NCI-H2171 treated with DMSO at 0.1 percent for 48 hours (cell line): ENCODE measurements at places on chromosomes 6 and 20.
A peak's percentile ranks its signal among the peaks of the same experiment; 100 is the strongest.

- no peak for DNase-seq
These were observed 81.7 kb upstream of the FOXP4 start for GRCh38 chr6:41464481-41464880.

DNA sequence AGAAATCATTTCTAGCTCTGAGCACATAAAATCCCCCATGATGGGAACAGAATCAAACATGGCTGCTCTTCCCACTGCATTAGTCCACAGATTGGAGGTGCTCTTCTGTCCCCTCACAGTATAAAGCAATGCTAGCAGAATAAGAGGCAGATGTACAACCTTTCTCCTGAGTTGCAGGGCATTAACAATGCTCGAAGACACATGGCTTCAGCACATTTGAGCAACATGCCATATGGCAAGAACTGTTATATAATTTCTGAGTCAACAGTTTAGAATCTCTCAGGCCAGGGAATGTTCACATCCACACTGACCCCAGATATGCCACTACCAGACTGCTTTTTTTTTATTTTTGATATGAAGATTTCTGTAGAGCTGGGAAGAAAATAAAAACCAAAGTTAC, 119.6 kb downstream of the KIF13A start:
- DNase-seq: peak; percentile 97

DNA sequence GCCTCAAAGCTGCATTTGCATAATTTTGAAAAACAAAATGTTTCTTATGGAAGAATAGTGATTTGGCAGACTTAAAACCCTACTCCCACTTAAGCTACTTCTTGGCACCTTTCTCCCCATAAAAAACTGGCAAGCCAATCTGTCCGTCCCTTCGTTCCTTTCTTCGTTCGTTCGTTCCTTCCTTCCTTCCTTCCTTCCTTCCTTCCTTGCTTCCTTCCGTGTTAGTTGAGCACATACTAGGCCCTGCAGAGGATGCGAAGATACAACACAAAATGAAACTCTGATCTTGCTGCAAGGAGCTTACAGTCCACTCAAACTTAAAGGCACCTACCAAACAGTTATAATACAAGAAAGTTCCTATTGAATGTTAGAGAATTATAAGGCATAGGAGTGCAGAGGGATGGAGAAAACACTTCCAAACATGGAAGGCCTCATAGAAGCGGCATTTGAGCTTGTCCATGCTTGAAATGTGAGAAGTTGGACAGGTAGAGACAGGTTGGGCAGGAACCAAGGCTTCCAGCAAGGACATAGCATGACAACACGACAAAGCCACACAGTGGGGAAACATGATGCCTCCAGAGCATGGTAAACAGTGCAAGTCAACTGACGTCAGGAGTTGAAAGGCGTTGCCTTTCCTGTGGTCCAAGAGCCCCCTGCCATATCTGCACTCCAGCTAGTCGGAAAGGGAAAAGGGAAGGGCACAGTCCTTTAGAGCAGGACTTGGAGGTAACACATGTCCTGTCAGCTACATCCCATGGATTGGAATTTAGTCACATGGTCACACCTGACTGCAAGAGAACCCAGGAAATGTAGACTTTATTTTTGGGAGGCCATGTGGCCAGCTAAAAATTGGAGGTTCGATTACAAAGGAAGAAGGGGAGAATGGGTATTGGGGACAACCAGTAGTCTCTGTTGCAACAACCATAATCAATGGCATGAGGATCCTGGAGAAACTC, 7.0 kb downstream of the PNPLA1 start:
- no peak for DNase-seq

DNA sequence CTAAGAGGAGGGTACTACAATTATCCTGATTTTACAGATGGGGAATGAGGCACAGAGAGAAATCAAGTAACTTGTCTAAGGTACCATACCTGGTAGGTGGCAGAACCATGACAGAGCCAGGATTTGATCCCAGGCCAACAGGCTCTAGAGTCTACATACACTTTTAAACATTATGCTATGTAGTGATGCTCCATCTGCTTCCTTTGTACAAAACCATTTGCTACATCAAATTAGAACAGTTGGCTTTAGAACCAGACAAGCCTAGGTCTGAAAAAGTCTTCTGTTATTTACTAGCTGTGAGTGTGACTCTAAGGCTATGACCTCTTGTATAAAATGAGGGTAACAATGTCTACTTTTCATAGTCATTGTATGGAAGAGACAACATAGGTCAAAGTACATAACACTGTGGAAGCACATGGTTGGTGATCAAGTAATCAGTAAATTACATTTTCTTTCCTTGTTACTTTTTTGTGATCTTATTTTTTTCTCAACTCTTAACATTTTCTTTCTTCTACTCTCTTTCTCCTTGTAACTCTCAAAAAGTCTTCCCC, 122.1 kb downstream of the PDSS2 start:
- DNase-seq: no peak

DNA sequence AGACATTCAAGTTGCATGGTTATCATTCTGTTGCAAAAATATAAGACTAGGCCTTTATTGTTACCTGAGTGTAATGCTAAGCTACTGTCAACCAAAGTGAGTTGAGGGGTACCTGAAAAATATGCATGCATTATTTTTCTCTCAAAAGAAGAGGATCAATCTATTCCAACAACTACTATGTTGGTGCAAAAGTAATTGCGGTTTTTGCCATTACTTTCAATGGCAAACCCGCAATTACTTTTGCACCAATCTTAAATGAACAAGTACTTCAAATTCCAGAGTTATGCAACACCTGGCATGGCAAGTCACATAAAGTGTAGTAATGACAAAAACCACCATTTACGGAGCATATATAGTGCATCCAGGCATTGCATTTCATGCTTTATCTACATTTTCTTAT, 307.0 kb upstream of the NOX3 start:
- no peak for DNase-seq

DNA sequence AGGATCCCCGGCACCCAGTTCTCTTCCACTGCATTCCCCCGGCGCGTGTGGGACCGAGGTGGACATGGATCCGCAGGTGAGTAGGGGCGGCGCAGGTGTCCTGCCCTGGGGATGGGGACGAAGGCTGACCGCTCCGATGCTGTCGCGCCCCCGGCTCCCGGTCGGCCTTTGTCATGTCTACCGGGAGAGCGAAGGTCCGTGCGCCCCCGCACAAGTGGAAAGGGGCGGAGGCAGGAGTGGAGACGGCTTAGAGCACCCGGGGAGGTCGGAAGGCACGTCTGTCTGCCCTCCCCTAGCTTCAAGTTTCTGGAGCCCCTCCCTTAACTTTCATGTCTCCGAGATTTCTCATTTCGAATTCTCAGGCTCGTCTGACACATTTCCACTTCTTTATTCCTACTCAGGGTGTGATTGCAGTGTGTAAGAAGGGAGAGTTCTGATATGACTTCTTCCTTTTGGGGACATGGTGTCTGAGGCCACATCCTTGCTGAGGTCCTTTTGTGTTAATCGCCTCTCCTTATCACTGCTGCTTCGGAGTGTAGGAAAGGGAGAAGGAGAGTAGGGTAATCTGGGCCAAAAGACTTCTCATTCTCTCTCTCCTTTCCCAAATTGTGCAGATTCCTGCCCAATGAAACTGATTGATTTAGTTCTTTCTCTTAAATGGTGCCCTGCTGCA, 435 bp downstream of the KIFC1 start:
- DNase-seq: peak; percentile 19

DNA sequence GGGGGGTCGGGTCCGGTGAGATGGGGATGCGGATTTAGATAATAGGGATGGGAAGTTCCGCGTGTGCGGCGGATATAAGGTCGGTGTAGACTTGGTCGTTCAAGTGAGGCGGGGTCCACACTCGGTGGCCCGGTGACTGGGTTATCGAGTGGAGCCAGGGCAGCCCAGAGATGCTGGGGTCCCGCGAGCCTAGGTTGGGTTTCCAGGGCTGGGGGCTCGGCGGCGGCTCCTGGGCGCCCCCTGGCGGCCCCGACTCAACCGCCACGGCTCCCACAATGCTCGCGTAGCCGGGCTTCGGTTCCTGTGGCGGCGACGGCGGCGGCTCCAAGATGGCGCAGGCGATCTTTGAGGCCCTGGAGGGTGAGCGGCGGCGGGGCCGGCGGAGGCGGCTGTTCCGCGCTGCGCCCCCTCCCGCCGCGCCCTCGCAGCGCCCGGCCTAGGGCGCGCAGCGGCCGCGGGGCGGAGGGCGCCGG, at the start of gene ZNF341:
TSS of gene ZNF341 (plus strand) at position 304 of the 473 bp plus-strand sequence. CDS start at position 330, 26 bp downstream.
- peak; percentile 96 for DNase-seq

- no peak for DNase-seq
These were observed 7.0 kb downstream of the PTPN1 start for GRCh38 chr20:50516935-50517816.

- DNase-seq: no peak
These were observed 28.2 kb downstream of the SLC12A5 start for GRCh38 chr20:46056970-46057855.

DNA sequence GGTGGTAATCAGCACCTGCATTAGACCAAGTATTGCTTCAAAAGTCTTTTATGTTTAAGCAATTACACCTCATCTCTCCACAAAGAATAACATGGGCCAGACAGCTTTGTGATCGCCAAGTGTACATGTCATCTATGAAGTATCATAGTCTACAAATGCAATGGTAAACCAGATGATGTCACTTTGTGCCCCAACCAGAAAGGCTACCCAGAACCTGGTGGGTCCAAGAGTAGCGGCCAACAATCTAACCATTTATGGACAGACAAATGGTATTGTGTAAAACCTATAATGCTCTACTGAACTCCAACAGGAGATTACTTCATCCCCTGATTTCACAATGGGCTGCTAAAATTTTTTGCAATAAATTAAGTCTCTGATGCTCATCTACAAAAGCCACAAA, 295.9 kb downstream of the GMDS start:
- DNase-seq: no peak

DNA sequence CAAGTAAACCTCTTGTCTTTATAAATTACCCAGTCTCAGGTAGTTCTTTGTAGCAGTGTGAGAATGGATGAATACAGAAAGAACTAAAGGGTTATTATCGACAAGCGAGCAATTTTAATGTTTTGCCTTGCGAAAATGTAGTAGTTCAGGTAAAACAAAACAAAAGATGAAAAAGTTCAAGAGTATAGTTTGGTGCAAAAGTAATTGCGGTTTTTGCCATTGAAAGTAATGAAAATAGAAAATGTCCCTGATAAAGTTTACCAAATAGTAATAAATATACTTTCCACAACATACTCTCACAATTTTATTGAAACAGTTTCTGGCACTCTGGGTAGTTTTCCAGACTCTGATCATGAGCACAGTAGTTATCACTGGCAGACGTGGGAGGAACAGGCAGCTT, 71.9 kb upstream of the SLC35B3 start:
- no peak for DNase-seq

- DNase-seq: no peak
These were observed 6.4 kb upstream of the SDC4 start for GRCh38 chr20:45354423-45355208.

DNA sequence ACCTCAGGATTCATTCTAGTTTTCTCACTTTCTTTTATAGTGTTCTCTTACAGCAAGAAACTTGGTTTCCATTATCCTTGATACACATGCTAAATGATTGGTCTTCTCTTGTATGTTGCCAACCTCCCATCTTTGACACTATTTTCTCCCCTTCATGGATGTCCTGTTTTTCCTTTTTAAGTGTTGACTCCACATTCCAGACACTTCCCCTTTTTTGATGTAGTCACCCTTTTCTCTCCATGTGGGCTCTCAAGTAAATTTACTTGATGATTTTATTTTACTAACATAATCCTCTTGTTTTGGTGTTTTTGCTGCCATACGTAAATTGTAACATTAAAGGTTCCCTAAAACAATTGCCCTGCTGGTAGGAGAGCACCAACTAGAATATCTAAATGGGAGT, 148.1 kb downstream of the ZFAND3 start:
- no peak for DNase-seq
